Osteocyte (in vitro differentiated cells): ENCODE measurements at places on chromosomes 1 and 21. TPM values are rescaled to one million over a fixed set of nuclear protein-coding genes. Genes with fewer than 3 reads are reported as not detected.

CA6 gene
- total RNA-seq = not detected in 2 replicates

FAM72C gene
- 0.27 and 0.65 TPM in 2 replicates for total RNA-seq

HRNR gene
- total RNA-seq = not detected in 2 replicates

TFF2 gene
- total RNA-seq = not detected in 2 replicates

SH2D2A gene
- not detected in 2 replicates for total RNA-seq

AMY1B gene
- total RNA-seq = not detected in 2 replicates

IGSF9 gene
- not detected in 2 replicates for total RNA-seq

TRABD2B gene
- not detected in 2 replicates for total RNA-seq

SFN gene
- total RNA-seq = not detected in 2 replicates
